ENCODE measurements at places on chromosomes 5 and 9.

GRCh38 chr5:96506376-96506775, 73.3 kb upstream of the PCSK1 start:
- no peak for DNase-seq

DNA sequence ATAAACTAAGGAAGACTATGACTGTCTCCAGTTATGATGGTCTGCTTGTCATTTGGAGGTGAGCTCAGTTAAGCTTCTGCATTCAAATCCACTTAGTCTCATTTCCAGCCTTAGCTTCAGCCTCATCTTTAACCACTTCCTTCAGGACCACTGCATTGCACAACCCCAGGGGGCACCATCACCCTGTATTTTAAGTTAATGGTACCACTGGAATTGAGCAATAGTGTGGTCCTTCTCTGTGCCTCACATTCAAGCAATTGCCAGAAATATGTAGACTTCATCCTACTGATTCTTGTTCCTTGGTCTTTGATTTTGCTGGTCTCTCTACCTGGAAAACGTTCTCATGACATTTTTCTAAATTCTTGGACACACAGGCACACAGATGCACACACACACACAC, 131.5 kb upstream of the PTPN3 start:
- no peak for DNase-seq

DNA sequence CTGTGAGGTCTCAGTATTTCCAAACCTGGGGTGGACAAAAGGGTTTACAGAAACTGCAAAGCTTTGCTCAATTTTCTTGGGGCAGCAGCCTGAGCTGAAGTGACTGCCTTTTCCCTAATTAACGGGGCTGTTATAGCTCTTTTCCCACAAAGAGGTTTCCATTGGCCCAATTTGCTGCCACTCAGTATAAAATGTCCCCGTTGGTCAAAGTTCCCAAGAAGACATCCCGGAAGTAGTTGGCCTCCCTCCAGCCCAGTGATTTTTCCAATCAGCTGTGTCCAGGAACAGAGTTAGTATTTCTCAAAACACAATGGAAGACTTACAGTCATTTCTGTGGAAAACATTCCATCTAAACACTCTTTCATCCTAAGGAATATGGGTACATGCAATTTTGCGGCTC, 643.6 kb downstream of the ACTL7B start:
- DNase-seq, result no peak

DNA sequence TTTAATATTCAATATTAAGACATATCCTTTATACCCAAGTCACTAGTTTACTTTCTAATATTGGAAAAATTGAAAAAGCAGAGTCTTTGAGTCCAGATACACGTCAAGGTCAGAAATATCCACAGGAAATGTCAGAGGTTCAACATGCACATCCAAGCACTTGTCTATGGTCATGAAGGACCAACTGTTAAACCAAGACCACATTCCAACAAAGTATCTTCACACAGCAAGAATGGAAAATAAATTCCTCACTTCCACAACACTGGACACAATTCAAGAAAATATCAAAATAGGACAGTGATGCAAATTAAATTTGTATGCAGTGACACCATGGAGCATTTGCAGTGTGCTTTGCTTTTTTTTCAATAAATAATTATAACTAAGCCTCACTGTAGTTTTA, 142.5 kb downstream of the GABRB2 start:
- DNase-seq, result no peak

DNA sequence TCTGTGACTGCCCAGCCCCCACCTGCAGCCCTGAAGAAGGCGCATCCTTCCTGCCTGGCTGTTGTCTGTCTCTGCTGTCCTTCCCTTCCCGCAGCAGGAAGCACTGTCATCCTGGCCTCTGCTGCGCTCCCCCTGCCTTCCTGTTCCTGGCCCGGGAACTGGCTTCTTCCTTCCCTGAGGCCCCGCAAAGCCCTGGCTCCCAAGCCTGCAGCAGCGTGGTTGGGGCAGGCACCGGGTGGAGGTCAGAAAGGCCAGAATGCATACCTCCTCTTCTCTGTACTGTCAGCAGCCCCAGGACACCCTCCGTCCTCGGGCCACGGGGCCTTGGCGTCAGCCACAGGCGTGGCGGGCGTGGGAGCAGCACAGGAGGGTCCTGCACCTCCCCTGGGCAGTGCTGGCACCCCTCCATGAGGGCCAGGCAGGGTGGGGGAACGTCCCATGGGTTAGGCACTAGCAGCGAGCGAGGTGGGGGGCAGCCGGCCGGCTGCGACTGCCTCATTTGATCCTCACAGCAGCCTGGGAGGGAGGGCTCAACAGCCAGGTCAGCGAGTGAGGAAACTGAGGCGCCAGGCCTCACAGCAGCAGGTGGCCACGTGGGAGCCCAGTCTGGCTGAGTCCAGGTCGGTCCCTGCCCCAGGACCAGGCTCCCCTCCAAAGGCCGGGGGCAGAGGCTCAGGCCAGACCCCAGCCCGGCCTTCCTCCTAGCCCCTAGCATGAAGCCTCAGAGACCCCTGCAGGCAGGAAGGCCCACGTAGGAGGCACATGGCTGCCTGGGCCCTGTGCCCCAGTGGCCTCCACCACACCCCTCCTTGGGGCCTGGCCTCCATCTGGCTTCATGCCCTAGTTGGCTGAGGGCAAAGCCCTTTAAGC, 9.4 kb downstream of the FLT4 start:
- no peak for DNase-seq

DNA sequence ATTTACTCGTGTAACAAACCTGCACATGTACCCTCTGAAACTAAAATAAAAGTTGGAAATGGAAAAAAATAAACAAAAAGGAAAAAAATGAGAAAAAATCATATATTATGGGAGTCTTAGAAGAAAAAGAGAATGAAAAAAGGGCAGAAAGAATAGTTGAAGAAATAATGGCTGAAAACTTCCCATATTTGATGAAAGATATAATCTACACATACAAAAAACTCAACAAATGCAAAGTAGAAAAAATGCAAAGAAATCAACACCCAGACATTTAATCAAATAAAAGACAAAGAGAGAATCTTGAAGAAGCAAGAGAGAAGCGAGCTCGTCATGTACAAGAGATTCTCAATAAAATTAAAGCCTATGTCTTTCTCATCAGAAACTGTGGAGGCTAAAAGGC, 73.8 kb downstream of the SLC25A46 start:
- no peak for DNase-seq

DNA sequence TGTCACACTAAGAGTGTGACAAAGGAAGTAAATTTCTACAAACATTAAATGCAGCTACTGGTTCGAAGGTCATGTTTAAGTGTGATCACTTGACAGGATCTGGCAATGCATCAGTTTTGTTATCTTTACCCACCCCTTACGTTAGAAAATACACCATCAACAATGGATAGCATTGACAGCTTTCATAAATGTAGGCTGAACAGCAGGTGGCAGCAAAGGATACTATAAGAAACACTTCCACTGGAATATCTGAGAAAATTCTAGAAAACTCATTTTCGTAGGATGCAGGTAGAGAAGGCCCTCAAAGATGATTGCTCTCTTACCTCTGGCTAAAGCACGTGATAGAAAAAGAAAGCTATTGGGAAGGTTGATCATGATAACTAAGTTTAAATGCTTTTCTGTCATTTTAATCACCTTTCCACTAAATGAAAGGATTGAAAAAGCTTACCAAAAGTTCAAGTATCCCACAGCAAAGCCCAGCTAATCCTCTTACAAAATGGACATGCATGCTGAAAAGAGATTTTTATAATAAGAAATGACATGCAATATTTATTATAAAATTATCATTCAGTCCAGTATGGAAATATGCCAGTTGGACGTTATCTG, 292.5 kb downstream of the PARP8 start:
- DNase-seq, result peak; percentile 47

GRCh38 chr9:88990729-88991065, 571 bp upstream of the S1PR3 start:
- no peak for DNase-seq

GRCh38 chr9:77731008-77731698, 83.0 kb upstream of the GNA14 start:
- DNase-seq, result no peak
